Activated naive CD8-positive, alpha-beta T cell treated with anti-CD3 and anti-CD28 coated beads, Interleukin-2, amount 10 ng/mL, durations not matched to agents 7 days and 5 days (primary cell): ENCODE measurements at places on chromosomes 2 and 18. TPM values are rescaled to one million over a fixed set of nuclear protein-coding genes. Genes with fewer than 3 reads are reported as not detected.

GRCh38 chr2:4255491-4255890 is 552.1 kb downstream of the DCDC2C start:
- no peak for DNase-seq

TEX44 gene
- not detected for total RNA-seq

TIGD1 gene
- 12.8 TPM for total RNA-seq

GRCh38 chr2:151032741-151033191 is 228.9 kb downstream of the RBM43 start:
- DNase-seq, result no peak

EHD3 gene
- 1.6 TPM for total RNA-seq

DNA sequence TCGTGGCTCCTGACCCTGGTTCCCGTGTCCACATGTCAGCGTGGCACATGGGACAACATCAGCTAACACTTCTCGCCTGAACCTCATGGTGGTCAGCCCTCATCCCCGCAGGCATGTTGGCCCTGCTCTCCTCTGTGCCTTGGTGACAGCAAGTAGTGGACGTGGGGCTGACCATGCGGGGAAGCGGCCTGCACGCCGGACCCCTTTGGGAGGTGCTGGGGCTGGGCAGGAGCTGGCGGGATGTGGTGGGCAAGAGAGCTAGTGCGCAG is 249.5 kb downstream of the TWIST2 start:
- no peak for DNase-seq

PPP3R1 gene
- total RNA-seq, result 65.4 TPM

- DNase-seq, result no peak
Observed at GRCh38 chr18:69528435-69528834, 127.7 kb downstream of the DOK6 start.

DNA sequence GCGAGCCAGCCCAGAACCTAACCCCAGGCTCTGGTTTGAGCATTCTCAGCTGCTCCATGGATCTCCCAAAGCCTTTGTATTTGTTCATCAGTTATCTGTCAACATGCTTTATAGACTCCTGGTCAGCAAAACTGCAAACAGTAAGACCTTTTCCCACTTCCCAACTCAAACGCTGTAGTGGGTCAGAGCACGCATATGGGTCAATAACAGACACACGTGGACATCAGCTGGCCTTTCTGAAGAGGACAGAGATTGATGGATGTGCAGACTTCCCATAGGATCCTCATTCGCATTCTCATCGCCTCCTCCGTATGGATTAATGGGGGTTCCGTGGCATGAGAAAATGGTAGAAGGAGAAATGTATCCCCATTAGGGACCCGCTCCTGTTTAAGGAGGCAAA is 508.1 kb downstream of the EIPR1 start:
- no peak for DNase-seq

- no peak for DNase-seq
Observed at GRCh38 chr18:4146797-4147196, 308.3 kb downstream of the DLGAP1 start.

- DNase-seq, result no peak
Observed at GRCh38 chr2:66440708-66441497, 6.0 kb downstream of the MEIS1 start.

GRCh38 chr18:68740966-68741365 is 26.1 kb upstream of the TMX3 start:
- no peak for DNase-seq

BOK gene
- not detected for total RNA-seq

ACVR1C gene
- total RNA-seq, result 2.1 TPM

DNA sequence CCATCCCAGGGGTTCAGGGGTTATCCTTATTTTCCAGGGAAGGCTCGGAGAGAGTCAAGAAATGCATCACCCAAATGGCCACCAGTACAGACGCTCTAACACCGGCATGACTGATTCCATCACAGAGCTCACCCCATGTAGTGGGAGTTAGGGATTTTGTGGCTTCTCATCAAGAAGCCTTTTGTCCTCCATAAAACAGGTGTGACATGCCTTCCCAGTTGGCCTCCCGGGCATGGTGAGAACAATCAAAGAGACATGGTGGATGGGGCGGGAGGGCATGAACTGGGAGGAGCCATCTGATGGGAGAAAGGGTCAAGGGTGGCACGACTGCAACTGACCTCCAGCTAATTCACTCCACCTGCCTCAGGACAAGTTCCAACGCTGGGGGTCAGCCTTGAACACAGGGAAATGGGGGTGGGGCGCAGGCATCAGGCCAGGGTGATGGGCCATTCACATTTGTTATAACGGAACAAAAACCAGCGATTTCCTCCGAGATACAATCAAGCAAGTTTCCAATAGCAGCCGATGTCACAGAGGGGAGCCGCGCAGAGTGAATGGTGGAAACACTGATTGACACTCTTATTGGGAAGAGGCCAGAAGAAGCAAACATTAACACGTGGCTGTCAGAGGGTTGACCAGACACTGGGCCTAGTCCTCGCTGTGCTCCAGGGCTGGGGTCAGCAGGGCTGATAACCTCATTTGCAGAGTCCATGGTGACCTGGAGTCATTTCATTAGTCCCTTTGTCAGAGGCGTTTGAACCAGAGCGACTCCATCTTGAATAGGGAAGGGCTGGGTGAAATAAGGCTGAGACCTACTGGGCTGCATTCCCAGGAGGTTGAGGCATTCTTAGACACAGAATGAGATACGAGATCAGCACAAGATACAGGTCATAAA is 80.5 kb upstream of the HPCAL1 start:
- no peak for DNase-seq

- no peak for DNase-seq
Observed at GRCh38 chr2:102386867-102387541, 31.4 kb downstream of the IL18R1 start.

DNA sequence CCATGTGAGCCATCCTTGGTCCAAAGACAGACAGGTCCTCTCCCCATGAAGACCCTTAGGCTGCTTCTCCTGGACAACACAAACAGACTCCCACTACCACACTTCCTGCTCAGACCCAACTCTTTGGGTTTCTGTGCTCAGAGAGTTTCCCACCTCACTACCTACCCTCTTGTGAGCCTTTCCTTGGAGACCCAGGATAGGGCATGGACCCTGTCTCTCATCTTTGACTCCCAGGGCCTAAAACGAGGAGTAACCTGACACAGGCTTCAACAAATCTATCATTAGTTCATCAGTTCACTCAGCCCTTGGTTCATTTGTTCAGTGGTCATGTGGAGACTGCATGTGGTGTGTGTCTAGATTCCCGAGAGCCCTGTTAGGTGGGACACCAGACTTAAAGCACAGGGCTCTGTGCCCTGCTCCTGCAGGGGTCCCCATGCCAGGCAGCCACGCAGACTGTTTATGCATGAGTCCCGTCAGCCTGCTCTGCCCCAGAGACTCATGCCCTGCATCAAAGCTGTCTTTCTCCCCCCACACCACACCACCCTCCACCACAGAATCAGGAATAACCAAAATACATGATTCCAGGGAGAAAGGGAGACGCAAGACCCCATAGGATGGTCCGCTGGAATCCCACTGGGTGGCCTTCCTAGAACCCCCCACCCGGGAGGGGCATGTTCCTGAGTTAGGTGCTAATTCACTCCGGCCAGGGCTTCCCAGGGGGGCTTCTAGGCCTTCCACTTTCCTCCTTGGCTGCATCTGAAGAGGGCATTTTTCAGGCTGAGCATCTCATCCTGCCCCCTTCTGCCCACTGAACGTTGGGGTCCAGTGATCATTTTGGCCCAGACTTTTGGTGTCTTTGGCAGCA is 100.2 kb upstream of the TEX51 start:
- DNase-seq, result no peak

TMEM182 gene
- total RNA-seq, result 3.6 TPM

DNA sequence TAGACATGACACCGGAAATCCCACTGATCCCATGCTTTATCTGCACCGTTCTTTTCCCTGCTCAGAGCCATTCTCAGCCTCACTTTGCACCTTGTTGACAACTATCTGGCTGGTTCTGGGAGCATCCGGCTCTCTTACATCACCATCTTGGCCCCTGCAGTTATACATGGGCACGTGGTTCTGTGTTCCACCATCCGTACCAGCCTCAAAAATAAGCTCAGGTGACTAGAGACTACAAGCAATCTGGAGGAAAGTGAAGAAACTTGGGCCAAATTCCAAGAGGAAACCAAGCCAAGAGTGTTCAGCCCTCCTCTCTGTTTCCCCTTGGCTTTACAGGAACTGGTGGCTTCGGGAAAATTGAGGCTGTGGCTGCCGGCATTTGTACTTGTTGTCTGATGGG is 244.6 kb upstream of the ACVR2A start:
- DNase-seq, result no peak

VAMP5 gene
- total RNA-seq, result 66.7 TPM

STK17B gene
- total RNA-seq, result 476 TPM
